ENCODE measurements at places on chromosomes 1 and 21.

GRCh38 chr1:224621813-224622682 is 5.9 kb downstream of the CNIH3 start:
- DNase-seq = no peak

- no peak for DNase-seq
Measured at GRCh38 chr1:23286401-23286800, 57.7 kb downstream of the HNRNPR start.

DNA sequence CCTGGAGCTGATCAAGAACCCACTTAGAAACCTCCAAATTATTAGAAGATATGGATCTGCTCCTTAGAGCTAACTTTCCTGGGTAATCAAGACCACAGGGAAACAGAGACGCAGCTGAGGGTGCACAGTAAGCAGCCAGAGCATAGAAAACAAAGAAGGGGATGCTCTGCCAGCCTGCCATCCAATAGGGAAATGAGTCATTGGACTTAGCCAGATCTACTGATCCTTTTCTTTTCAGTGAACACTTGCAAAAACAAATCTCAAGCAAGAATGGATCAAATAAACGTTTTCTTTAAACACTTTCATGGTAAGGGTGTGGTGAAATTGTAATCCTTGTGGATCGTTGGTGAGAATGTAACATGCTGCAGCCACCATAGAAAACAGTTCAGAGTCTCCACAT is 474.0 kb downstream of the LTN1 start:
- no peak for DNase-seq

DNA sequence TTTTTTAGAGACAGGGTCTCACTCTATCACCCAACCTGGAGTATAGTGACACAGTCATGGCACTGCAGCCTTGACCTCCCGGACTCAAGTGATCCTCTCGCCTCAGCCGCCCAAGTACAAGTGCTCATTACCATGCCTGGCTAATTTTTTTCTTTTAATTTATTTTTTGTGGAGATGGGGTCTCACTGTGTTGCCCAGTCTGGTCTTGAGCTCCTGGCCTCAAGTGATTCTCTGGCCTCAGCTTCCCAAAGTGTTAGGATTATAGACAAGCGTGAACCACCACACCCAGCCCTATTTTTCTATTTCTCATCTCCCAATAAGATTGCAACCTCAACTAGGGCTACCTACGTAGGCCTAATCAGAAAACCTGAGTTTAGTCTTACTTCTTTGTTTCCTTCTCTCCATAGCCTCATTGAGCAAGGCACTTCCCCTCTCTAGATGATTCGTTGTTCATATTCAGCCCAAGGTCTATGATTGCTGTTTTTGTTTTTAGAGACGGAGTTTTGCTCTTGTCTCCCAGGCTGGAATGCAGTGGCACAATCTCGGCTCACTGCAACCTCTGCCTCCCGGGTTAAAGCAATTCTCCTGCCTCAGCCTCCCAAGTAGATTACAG is 1.1 kb upstream of the KPNA6 start:
- no peak for DNase-seq

DNA sequence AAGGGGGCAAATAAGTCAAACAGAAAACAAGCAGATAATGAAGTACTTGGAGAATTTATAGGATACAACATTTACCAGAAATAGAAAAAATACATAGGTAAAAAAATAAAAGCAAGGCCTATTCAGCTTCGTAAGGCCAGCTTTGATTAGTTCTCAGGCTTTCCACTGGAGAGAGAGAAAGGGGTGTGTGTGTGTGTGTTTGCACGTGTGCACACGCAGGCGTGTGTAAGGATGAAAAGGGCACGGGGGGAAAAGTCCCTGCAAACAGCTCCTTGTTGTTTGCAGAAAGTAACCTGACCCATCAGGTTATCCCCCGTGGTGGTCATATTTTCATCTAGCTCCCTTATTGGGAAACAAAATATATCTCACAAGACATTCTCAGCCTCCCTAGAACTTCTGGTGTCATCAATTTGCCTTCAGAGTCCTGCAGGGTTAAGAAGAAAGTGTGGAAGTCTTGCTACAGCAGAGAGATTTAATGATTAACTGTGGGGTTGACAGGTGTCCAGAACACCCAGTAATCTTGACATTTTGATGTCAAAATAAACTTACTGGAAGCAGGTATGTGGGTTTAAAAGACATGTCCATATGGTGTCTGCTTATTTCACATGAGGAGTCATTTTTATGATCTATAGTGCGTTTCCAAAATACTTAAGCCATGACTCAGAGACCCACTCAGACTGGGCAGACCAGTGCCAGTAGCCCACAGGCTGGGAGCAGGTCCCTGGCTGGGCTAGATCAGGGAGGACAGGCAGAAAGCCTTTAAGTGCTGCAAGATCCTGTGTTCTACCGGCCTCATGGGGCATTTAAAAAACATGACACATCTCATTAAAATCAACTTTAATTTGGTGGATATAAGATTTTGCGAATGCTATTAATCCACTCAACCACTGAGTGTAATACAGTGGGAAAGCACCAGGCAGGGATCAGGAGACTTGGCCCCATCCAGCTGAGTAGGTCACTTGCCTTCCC is 487.6 kb upstream of the CAMK1G start:
- no peak for DNase-seq

GRCh38 chr1:29878501-29878900 is 642.2 kb downstream of the PTPRU start:
- DNase-seq = no peak

- no peak for DNase-seq
Measured at GRCh38 chr1:43688594-43689000, 18.7 kb upstream of the ST3GAL3 start.

GRCh38 chr1:231139125-231139649 is 22.7 kb upstream of the TRIM67 start:
- DNase-seq = no peak

GRCh38 chr1:180260541-180260940 is 30.5 kb downstream of the LHX4 start:
- no peak for DNase-seq

DNA sequence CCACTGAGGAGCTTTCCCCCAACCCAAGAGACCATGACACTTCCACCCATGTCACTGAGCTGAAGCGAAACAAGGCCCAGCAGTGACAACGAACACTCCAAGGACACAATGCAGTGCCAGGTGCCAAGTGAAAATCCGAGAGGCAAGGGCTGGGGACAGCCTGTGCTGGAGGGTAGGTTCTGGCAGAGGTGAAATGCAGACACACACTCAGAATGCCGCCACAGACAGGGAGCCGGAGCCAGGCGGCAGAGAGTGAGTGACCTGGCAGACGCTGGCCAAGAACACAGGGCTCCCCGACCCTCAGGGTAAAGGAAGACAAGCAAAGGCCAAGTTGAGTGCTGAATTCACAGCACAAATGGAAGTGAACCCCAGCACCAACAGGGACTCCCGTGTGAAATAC is 78.9 kb downstream of the CD46 start:
- DNase-seq = no peak

DNA sequence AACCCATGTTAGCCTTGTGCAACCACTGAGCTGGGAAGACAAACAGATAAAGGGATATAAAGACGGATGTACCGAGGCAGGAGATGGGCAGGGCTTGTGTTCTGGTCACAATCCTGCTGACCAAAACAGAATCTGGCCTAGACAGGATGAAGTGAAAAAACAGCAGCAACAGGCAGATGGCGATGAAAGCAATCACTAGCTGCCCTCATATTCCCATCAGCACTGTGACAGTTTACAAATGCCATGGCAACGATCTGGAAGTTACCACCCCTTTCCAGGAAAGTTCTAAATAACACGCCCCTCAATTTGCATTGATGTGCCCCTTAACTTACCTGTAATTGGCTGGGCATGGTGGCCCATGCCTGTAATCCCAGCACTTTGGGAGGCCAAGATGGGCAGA is 40.6 kb upstream of the CD46 start:
- DNase-seq = no peak

- no peak for DNase-seq
Measured at GRCh38 chr21:36183144-36183795, 26.6 kb downstream of the DOP1B start.

GRCh38 chr1:56958526-56958925 is 7.3 kb downstream of the C8B start:
- DNase-seq = no peak

- DNase-seq = no peak
Measured at GRCh38 chr1:167676205-167676915, 45.4 kb upstream of the MPZL1 start.

DNA sequence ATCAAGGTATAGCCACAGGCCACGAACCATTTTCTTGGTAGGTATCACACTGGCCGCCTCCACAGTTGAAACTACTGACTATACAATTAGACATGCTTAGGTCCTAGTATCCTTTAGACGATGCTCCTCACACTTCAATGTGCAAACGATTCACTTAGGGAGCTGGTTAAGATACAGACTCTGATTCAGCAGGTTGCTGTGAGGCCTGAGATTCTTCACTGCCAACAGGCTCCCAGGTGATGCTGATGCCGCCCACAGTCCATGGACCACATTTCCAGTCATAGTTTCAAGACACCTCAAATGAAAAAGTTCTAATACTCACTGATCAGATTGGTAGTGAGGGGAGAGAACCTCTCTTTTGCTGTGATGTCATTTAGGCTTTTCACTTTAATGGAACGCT is 6.8 kb downstream of the ATP5PO start:
- no peak for DNase-seq

DNA sequence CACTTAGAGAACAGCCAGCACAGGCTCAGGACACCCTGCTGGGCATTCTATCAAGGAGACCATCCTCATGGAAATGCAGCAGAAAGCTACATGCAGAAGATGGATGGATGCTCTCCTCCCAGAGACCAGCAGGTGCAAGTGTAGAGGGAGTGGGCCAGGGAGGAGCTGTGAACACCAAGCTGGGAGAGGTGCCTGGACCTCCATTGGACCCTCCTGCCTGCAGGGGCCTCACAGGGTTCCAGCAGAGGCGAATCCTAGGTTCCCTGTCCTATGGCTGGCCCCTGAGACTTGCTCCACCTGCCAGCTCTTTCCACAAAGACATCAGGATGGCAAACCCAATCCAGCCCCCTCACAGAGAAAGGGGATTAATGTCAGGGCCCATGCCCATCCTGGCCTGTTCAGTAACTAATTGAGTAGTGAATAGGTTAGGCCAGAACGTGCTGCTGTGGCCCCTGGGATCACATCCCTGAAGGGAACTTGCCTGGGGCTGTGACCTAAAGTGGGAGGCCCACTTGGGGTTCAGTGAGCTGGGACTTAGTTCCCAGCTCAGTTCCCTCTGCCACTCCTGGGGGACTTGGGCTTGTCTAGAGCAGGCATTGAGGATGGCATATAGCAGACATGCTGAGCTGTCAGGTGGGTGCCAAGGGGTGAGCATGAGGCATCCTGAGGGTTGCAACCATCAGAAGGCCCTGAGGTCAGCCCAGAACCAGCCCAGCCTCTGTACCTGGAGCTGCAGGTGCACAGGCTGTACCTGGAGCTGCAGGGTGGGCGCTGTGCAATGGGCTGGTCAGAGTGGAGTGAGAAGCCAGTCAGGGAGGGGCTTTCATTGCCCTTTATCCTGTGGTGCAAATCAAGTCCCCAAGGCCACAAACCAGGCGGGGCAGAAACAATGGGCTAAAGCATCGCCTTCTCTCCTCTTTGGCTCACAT is 22.9 kb upstream of the ZNF678 start:
- no peak for DNase-seq

- no peak for DNase-seq
Measured at GRCh38 chr1:41135196-41135947, 106.7 kb downstream of the SCMH1 start.

DNA sequence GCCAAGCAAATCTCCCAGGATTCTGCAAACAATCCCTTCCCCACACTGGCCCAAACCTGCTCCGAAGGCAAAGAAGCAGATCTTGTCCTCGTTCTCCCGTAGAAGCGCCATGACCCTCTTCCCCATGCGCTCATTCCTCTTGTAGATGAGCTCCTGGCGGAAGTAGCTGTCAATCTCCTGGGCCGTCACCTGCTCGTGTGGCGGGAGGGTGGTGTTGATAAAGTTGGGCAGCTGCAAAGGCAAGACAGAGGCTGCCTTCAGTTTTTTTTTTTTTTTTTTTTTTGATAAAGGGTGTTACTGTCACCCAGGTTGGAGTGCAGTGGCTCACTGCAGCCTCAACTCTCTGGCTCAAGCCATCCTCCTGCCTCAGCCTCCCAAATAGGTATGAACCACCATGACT is 202.7 kb downstream of the TRABD2B start:
- DNase-seq = no peak

DNA sequence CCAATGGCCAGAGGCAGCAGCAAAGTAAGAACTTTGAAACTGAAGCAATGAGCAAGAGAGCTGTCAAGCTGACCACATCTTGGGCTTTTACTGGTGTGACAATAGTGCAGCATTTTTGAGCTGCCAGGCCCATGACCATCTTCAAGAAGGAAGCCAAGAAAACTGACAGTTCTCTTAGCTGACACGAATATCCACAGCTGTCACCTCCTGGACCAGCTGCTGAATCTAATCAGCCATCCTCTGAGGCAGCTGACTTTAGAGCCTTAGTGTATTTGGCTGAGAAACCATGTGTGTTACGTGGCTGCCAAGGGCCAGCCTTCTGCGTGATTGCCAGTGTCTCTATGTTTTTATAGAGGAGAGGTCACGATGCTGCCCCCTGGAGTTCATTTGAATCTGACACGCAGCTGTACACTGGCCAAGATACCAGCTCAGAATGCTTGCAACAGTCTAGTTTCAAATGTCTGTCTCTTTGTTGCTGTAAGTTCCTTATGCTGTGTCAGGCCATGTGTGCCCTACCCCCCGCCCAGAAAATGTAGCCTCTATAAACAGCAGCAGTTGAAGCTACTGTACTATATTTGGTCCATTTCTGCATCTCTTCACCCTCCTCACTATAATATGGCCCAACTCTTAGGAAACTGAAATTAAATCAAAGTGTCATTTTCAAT is 39.7 kb downstream of the PALMD start:
- no peak for DNase-seq
